ENCODE measurements at places on chromosomes 16 and 17.

DNA sequence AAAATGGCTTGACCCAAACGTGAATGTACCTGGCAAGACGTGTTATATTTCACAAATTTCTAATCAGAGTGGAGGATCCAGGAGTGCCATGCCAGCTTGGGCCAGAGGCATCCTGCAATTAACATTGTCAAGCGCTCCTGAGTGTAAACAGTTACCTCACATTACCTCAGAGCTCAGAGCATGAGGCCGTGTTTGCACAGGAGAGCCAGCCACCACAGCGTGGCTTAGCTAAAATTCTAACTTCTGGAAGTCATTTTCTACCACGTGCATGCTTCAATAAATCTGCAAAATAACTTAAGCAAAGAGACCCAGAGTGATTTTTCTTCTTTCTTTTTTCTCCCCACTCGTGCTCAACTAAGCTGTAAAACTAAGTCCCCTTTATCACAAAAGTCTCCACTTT lies 769.0 kb downstream of the KCNJ2 start:
- no peak for DNase-seq

GRCh38 chr17:16934133-16934795 lies 37.7 kb downstream of the TNFRSF13B start:
- no peak for DNase-seq

- no peak for DNase-seq
These were observed 9.7 kb downstream of the HS3ST3B1 start for GRCh38 chr17:14310605-14311004.

DNA sequence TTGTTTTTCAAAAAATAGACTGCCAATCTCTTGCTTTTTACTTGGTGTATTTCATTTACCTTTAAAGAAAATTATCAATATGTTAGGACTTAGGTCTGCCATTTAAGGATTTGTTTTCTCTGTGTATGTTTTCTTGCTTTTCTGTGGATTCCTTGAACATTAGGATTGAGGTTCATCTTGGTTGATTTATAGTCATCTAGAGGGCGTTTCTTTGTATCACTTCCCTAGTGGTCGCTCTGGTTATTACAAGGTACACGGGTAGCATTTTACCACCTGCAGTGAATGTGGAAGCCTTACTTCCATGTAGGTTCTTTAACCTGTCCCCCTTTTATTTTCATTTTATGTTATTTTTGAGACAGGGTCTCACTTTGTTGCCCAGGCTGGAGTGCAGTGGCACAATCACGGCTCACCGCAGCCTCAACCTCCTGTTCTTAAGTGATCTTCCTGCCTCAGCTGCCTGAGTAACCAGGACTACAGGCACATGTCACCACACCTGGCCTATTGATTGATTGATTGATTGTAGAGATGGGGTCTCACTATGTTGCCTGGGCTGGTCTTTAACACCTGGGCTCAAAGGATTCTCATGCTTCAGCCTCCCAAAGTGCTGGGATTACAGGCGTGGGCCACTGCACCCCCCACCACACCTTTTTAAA lies 35.2 kb upstream of the CBX4 start:
- DNase-seq = no peak

DNA sequence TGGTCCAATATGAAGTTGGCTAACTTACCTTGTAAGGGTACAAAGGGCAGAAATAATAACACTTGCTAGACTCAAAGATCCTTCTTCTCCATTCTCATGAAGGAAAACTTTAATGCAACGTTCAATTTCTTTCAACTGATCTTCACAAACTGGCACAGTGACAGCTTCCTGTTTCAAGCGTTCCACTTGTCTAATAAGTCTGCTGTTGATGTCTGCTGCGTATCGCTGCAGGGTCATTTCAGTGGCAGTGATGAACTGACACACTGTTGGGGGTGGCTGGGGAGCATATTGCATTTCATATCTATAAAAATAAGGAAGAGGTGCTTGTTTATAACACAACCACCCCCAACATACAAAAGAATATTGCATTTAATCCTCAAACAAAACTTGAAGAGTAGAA lies 33.5 kb upstream of the ARL6IP1 start:
- DNase-seq = no peak

DNA sequence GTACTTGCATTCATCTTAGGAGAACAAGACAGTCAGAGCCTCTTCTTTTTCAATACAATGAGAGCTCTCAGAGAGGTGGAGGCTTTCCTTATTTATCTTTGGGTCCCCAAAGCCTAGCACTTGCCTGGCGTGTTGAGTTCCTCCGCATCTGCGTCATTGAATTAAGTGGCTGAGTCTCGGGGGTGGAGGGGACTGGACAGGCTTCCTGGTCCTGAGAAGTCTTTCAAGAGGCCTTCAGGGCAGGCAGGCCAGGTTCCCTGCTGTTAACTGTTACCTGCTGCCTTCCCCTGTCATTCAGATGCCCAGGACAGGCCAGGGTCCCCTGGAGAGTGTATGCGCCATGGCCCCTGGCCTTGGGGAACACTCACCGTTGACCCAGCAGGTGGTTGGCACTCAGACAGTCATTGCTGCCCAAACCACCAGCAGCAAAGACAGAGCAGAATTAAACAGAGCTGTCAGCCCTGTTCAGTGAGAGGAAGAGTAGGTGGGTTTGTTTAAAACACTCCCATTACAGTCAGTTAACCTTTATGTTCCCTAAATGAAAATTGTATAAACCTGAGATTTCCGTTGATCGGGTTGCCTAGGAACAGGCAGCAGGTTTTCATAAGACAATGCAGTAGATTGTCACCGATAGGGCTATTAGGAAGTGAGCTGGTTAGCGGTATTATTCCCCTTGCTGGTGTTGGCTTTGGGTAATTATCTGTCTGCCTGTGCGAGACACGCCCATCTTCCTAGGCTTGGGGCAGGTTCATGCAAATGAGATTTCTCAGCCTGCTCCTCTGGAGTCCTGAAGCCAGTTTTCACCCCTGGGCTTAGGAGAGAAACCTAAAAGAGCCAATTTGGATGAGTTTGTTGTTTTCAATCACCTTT lies 132.7 kb downstream of the CCDC182 start:
- no peak for DNase-seq

- peak; percentile 55 for DNase-seq
These were observed 60.8 kb upstream of the MED9 start for GRCh38 chr17:17416007-17416399.

DNA sequence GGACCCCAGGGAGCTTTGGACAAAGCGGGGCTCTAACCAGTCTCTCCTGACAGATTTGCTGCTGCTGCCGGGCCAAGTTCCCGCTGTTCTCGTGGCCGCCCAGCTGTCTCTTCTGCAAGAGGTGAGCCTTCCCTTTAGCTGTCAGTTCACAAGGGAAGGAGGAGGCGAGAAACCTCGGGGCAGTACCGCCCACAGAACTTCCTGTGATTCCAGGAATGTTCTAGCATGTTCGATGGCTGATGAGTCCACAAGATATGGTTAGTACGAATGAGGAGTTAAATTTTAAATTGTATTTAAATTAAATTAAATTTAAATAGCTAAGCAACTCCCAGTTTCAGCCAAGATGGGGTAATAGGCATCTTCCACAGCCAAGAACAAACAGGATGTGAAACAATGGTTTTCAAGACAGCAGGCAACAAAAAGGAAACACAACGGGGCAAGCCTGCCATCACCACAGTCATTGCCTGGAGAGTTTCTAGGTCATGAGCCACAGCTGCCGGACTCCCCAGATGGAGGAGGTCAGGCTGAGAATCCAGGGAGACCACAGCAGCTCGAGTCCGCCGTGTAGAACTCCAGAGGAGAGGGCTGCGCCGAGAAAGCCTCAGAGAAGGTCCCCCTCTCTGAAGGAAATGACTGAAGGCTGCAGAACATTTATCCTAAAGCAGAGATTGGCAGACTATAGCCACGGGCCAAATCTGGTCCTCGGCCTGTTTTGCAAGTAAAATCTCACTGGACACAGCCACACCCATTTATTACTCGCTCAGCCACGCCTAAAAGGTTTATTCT lies 9.5 kb upstream of the TCF25 start:
- DNase-seq = no peak

- no peak for DNase-seq
These were observed 17.7 kb downstream of the BRD7 start for GRCh38 chr16:50351116-50351515.

DNA sequence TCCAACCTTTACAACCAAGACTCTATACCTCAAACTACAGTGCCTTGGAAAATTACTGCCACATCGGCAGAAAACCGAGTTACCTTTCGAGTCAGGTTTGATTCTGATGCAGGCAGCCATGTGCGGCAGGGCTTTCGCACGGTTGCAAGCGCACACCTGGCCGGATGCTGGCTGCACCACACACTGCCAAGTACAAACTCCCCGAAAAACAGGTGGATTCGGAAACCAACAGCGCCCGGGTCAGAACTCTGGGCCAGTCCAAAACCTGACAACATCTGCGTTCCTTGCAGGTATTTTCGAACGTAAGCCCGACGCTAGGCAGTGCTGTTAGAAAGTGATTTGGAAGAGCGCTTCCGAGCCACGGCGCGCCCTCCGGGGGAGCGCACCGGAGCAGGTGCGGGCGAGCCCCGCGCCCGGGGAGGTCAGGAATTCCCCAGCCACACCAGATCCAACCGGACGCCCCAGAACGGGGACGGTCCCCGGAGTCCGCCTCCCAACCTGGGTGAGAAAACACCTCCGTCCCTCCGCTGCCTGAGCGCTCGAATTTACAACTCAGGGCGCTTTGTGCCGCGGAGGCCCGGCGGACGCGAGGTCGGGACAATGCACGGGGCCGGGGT lies 1.2 kb downstream of the USP7 start:
- no peak for DNase-seq
